ENCODE measurements at places on chromosomes 2 and 18. TPM values are rescaled to one million over a fixed set of nuclear protein-coding genes. Genes with fewer than 3 reads are reported as not detected.

DNA sequence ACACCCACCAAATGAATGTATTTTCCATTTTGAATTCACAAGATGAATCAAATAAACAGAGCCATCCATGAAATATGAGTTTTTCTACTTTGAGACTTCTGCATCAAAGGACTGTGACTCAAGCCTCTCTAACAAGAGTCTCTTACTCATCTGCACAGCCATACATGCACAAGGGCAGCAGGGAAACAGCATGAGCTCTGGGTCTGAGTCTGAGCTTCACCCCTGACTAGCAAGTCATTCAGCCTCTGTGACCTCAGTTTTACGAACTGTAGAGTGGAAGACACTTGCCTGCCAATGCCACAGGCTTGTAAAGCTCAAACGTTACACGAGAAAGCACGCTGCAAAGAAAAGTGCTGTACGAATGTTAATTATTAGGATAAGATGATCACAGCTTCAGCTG lies 42.9 kb downstream of the MREG start:
- DNase-seq: no peak

- DNase-seq: no peak
Observed at GRCh38 chr2:43803113-43803512, 29.3 kb downstream of the DYNC2LI1 start.

GRCh38 chr2:137467246-137467862 lies 496.9 kb upstream of the HNMT start:
- peak; percentile 34 for DNase-seq

The SATB2 gene
- 1.5 TPM for polyA plus RNA-seq

GRCh38 chr2:10359246-10359645 lies 56.5 kb downstream of the HPCAL1 start:
- DNase-seq: no peak

GRCh38 chr2:104939570-104940217 lies 85.8 kb downstream of the POU3F3 start:
- no peak for DNase-seq

DNA sequence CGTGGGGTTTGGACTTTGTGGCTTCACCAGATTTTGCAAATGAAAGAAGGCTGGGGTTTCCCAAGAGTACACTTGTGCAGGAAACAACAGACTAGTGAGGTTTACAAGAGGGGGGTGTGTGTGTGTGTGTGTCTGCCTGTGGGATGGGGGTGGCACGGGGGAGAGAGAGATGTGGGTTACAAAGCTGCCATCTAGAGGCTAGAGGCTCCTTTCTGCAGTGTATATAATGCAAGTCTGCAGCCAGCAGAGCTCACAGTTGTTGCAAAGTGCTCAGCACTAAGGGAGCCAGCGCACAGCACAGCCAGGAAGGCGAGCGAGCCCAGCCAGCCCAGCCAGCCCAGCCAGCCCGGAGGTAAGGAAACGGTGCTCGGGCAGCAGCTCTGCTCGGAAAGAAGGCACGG lies at the start of gene ACKR3:
Gene ACKR3 (plus strand): TSS at position 253 of the 401 bp plus-strand sequence. CDS start 10,641 bp downstream, outside the sequence.
- DNase-seq: peak; percentile 91

DNA sequence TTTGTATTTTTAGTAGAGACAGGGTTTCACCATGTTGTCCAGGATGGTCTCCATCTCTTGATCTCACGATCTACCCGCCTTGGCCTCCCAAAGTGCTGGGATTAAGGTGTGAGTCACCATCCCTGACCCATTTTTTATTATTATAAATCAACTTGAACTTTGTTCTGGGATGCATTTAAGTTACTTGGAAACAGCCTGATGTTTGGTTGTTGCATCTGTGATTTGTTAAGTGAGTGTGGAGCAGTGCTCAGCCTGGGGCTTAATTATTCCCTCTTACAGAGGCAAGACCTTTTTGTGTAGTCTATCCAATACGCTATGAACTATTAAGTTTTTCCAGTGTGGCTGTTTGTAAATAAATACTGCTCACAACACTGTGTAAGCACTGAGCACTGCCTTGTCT lies 32.6 kb downstream of the MTA3 start:
- no peak for DNase-seq

GRCh38 chr2:224278531-224278930 lies 123.4 kb downstream of the FAM124B start:
- DNase-seq: no peak

DNA sequence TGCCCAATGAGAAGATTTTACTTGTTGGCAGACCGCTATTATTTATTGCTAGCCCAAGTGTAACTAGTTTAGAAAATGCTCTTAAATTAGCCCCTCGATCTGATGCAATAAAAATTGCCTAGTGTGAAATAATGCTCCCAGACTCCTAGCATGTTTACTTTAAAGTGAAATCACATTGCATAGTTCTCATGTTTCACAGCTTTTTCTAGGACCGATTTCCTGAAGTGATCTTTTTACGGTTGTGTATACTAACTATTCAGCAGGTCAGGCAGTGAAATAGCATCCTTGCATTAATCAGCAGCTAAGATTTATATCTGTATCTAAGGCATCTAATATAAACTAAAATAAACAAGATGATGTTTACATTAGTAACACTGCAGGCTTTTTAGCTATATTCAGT lies 52.4 kb downstream of the PMS1 start:
- DNase-seq: no peak

DNA sequence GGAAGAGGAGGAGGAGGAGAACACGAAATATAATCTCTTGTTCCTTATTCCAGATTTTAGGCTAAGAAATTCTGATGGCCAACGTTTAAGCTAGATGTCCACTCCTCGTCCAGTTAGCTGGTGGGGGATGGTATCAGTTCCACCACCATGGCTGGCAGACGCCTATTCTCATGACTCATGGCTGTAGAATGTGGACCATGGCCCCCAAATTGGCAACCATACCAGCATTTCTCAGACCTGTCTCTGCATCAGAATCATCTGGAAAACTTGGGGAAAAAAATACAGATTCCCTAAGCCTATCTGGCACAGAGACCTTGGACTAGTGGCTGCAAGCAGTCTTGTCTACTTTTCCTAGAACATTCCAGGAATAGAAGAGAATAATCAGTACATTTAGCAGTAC lies 267.7 kb upstream of the SIX2 start:
- DNase-seq: no peak

DNA sequence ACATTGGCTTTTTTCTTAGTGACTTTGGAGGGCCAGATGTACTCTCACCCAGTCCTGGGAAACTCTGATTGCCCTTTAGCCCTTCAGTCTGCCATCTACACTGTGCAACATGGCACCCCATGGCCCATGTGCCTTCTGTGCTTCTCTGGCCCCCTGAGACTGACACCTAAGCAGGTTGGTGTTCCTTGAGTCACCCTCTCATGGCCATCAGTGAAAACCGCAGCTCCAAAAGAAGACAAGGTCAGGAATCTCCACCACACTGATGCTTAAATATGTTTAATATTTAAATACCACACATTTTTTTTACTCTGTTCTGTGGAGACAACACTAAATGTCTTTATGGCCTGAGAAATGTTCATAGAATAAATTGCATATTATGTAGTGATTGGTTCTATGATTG lies 23.9 kb downstream of the DCC start:
- no peak for DNase-seq

DNA sequence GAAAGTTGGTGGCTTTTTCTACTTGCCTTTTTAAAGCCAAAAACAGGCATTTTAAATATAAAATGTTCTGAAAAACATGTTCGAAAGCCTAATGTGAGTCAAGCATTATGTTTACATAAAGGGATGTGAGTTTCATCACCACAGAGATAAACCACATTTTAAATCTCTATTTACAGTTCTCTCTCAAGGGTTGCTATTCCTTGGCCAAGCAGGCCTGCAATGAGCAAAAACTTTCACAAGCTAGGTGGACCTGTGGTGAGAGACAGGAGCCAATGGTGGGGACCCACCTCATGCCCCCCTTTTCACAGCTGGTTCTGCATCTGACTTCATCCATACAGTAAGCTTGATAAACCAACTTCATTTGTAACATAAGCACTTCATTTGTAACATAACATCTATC lies 65.1 kb downstream of the CUL3 start:
- peak; percentile 10 for DNase-seq

DNA sequence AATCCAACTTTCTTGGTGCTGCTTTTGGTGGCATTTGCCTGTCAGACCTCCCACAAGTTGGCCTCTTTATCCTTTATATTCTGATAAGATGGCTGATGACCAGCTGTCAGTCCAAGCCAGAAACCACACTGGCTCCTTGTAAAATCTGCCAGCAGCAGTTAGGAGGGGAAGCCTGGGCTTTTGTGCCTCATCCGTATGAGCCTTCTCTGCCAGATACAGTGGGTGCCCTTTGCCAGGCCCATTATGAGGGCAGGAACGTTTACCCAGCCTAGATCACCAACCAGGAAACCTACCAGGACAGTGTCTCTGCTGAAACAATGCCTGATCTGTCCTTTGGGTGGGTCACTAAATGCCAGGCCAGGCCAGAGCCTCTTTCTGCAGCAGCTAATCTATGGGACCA lies 202.9 kb upstream of the SP5 start:
- no peak for DNase-seq

DNA sequence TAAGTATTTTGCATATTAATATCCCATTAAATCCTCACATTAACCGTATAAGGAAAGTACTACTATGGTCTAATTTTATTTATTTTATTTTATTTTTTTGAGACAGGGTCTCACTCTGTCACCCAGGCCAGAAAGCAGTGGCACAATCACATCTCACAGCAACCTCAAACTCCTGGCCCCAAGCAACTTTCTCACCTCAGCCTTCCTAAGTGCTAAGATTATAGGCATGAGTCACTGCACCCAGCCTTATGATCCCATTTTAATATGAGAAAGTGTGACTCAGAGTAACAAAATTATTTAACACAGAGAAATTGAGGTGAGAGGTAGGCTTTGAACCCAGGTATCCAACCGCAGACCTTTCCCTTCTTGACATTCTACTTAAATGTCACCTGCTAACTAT lies 330.0 kb upstream of the POU3F3 start:
- no peak for DNase-seq

The CIB4 gene
- not detected for polyA plus RNA-seq

DNA sequence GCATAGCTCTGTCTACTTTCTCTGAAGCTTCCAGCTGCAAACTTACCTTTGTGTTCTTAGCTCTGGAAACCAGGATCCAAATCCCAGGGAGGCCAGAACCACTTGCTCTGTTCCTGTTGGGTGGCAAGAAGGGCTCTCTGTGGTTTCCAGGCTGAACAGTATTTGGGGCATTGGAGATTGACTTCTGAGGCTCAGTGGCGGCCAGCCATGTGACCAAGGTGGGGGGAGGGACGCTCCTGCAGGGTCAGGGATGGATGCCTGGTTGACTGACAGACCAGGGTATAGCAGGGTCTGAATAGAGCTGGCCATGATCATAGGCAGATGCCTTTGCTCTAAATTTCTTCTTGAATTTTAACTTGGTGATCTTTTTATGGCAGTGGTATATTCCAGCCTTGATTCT lies 15.1 kb downstream of the SLC4A5 start:
- DNase-seq: no peak

The CYTIP gene
- 0.48 TPM for polyA plus RNA-seq

The ZAP70 gene
- 2.2 TPM for polyA plus RNA-seq

GRCh38 chr2:174487820-174488162 lies 962 bp upstream of the GPR155 start:
- DNase-seq: peak; percentile 11

- no peak for DNase-seq
Observed at GRCh38 chr2:25435421-25435820, 93.7 kb upstream of the DNMT3A start.

- DNase-seq: no peak
Observed at GRCh38 chr2:31079665-31080064, 58.6 kb downstream of the GALNT14 start.

DNA sequence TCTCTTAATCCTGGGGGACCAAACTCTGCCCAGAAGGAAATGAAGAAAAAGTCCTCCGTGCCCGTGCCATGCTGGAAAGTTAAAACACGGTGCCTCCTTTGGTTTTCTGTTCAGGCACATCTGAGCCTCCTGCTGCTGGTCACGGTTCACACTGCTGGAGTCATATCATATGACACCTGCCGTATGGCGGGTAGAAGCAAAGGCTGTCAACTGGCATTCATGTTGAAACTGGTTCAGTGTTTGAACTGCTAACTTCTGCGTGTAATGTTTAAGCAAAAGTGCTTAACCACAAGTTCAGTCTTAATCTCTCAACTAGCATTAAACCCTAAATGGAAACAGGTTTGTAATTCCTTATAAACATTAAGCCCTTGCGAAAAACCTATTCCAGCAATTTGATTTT lies 3.1 kb downstream of the STK39 start:
- no peak for DNase-seq

The ANO7 gene
- 0.73 TPM for polyA plus RNA-seq

DNA sequence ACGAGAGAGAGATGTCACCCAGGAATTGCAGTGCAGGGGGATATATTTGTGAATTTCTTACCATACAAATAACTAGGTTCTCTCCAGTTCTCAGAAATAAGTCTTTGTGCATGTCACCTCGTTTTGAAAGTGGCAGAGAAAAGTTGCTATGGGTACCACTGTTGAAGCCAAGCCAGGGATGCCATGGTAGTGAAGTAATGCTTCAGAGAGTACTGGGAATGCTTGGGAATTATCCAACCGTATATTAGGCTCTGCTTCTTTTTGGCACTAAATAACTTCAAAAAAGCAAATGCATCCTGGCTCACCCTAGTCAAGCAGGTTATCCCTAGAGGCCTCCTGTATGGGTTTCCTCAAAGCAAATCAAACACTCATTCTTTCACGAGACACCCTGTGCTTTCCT lies 50.7 kb upstream of the DDX18 start:
- no peak for DNase-seq

DNA sequence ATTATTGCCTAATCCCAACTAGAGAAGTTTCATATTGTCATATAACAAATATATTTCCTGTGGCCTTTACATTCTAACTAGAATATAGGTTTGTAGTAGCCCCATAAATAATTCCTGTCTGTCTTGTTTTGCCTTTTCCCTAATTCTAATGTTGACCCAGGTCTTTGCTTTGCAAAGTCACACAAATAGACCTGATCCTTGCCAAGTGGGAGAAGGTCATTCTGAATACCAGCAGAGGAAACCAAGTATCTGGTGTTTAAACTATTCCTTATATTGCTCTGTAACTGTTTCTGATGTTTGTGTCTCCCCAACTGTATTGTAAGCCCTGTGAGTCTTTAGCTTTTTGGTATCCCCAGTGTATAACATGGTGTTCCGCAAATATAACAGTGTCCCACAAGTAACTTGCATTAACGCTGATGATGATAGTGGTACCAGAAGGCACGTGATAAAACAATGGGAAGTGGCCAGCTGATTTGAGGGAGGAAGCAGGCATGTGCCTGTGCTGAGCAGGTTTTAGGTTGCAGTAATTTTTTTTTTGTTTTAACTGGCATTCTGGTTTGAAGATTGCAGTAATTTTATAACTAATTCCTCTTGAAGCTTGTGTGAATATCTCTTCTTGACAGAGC lies 11.1 kb downstream of the HADHB start:
- DNase-seq: no peak

GRCh38 chr18:55863391-55863706 lies 275.4 kb upstream of the TCF4 start:
- DNase-seq: no peak

DNA sequence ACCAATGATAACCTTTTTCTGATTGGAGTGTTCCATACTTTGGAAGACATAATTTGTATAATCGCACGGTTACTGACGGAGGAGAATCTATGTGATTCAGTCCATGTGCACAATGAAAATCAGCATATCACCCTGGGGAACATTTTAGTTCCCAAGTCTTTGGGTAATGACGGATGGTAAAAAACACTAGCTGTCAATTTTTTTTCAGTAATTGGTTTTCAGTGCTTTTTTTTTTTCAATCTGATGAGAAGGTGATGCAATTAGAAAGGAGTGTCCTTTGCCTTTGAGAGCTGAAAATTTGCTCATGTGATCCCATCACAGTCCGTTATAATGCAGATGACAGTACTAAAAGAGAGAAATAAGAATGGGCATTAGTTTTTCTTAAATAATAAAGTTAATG lies 51.9 kb upstream of the THOC1 start:
- DNase-seq: no peak

The TMEM17 gene
- 2.0 TPM for polyA plus RNA-seq

- no peak for DNase-seq
Observed at GRCh38 chr18:10564975-10565773, 39.3 kb downstream of the NAPG start.

Measured in muscle of back (tissue), 13 donors.